Heart left ventricle (tissue), 16 donors: ENCODE measurements at places on chromosomes 2 and 18. TPM values are rescaled to one million over a fixed set of nuclear protein-coding genes. Genes with fewer than 3 reads are reported as not detected.

- H3K4me1 ChIP-seq = peaks cover 12% of the 10 kb centered on the region
- no peaks in the 10 kb centered on the region for H3K27me3 ChIP-seq
- H3K27ac ChIP-seq = no peak overlapping the region
- H3K4me3 ChIP-seq = no peak overlapping the region
- DNase-seq = no peak
These were observed 4.5 kb upstream of the RBMS1 start for GRCh38 chr2:160498137-160498536.

- H3K36me3 ChIP-seq = no peaks in the 10 kb centered on the region
- no peak for DNase-seq
- no peak overlapping the region for H3K4me3 ChIP-seq
- peaks cover 9% of the 10 kb centered on the region for H3K4me1 ChIP-seq
These were observed 2.1 kb downstream of the CNTNAP5 start for GRCh38 chr2:124027182-124027581.

DNA sequence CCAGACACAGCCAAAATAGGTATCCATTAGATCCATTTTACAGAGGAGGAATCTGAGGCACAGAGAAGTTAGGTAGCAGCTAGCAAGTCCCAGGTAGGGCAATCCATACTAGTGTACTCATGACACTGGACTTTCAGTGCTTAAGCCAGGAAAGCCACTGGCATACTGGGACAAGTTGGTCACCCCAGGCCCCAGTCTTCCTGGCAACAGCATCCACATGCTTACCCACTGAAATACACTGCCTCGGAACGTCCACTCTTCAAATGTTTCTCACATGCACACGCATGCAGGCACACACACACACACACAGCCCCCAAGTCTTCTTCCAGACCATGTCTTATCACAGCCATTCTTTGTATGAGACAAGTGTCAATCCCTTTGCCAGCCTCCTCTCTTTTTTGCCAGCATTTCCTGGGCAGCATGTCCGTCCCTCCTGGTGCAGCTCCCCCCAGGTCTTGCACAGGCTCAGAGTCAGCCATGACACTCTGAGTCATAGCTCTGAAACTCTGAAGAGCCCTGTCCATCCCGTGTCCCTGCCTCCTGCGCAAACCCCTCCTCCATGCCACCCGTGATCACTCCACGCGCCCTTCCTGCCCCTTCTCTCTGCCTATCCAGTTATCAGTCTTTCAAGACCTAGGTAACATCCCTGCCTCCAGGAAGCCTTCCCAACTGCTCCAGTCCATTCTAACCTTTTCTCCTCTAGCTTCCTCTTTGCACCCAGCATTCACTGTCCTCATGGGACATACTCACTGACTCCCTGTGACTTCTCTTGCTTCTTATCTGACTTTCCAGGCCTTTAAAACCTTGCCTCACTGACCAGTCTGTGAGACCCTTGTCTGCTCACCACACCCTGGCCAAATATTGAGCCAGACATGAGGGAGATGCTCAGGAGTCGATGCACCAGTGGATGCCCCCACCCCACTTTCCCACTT lies 10.9 kb upstream of the TEX261 start:
- H3K27me3 ChIP-seq = no peaks in the 10 kb centered on the region
- no peaks in the 10 kb centered on the region for H3K36me3 ChIP-seq
- no peak overlapping the region for H3K27ac ChIP-seq
- no peaks in the 10 kb centered on the region for H3K4me1 ChIP-seq

- DNase-seq = peak; percentile 74
- H3K27ac ChIP-seq = peak overlapping the region; percentile 68
- H3K4me3 ChIP-seq = peak overlapping the region; percentile 37
- H3K36me3 ChIP-seq = peaks cover 34% of the 10 kb centered on the region
These were observed 64.9 kb downstream of the DNMT3A start for GRCh38 chr2:25276569-25277465.

DNA sequence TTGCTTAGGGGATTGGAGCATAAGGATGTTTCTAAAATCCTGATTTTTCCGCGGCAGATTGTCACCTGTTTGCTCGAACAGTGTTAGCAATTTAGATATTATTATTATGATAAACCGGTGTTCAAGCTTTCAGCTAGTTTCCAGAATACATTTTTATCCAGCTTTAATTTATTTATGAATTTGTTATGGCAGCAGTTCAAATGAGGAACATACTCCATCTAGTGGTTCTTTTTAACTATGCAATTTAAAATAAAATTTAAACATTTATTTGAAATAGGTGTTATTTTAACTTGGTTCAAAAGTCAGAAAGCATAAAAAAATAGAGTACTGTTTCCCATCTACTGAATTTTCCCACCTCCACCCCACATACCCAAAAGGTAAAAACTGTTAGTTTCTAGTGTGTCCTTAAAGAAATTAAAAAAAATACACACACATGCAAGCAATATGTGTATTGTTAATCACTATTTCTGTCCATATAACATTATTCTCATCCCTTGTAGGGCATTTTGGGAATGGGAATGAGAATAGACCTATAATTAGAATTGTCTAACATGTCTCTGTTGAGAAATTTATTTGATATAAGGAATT lies 23.2 kb downstream of the ACOXL start:
- no peaks in the 10 kb centered on the region for H3K4me1 ChIP-seq
- no peaks in the 10 kb centered on the region for H3K27me3 ChIP-seq
- no peak overlapping the region for H3K27ac ChIP-seq
- no peaks in the 10 kb centered on the region for H3K36me3 ChIP-seq
- DNase-seq = no peak
- H3K4me3 ChIP-seq = no peak overlapping the region

- no peaks in the 10 kb centered on the region for H3K36me3 ChIP-seq
- H3K27ac ChIP-seq = no peak overlapping the region
These were observed 216.7 kb upstream of the CTAGE1 start for GRCh38 chr18:22634464-22634863.

GRCh38 chr2:236686561-236686960 lies 116.9 kb downstream of the ACKR3 start:
- H3K4me3 ChIP-seq = no peak overlapping the region
- no peak overlapping the region for H3K27ac ChIP-seq
- DNase-seq = no peak
- H3K4me1 ChIP-seq = no peaks in the 10 kb centered on the region

GRCh38 chr2:27990030-27990590 lies 99.6 kb downstream of the BABAM2 start:
- no peak overlapping the region for H3K4me3 ChIP-seq
- H3K27me3 ChIP-seq = no peaks in the 10 kb centered on the region
- H3K27ac ChIP-seq = no peak overlapping the region
- peaks cover 6% of the 10 kb centered on the region for H3K4me1 ChIP-seq
- no peak for DNase-seq

- H3K4me1 ChIP-seq = no peaks in the 10 kb centered on the region
- H3K27me3 ChIP-seq = no peaks in the 10 kb centered on the region
- H3K36me3 ChIP-seq = no peaks in the 10 kb centered on the region
- H3K4me3 ChIP-seq = no peak overlapping the region
- no peak overlapping the region for H3K27ac ChIP-seq
These were observed 107.7 kb upstream of the YPEL5 start for GRCh38 chr2:30039101-30039500.

The TFCP2L1 gene
- 0.04 TPM for total RNA-seq

The ADAM23 gene
- 81.2 TPM for total RNA-seq

GRCh38 chr18:56844556-56844955 lies 193.4 kb downstream of the WDR7 start:
- no peaks in the 10 kb centered on the region for H3K27me3 ChIP-seq
- H3K4me1 ChIP-seq = no peaks in the 10 kb centered on the region
- no peak overlapping the region for H3K4me3 ChIP-seq
- no peaks in the 10 kb centered on the region for H3K36me3 ChIP-seq
- no peak overlapping the region for H3K27ac ChIP-seq

- DNase-seq = no peak
- no peak overlapping the region for H3K4me3 ChIP-seq
- H3K4me1 ChIP-seq = no peaks in the 10 kb centered on the region
- peaks cover 5% of the 10 kb centered on the region for H3K27me3 ChIP-seq
- H3K27ac ChIP-seq = no peak overlapping the region
- H3K36me3 ChIP-seq = no peaks in the 10 kb centered on the region
These were observed 11.1 kb downstream of the FZD7 start for GRCh38 chr2:202044777-202045176.

GRCh38 chr2:60140185-60140584 lies 413.3 kb downstream of the BCL11A start:
- H3K4me1 ChIP-seq = no peaks in the 10 kb centered on the region
- DNase-seq = no peak
- no peak overlapping the region for H3K27ac ChIP-seq
- no peaks in the 10 kb centered on the region for H3K27me3 ChIP-seq
- no peaks in the 10 kb centered on the region for H3K36me3 ChIP-seq

- no peaks in the 10 kb centered on the region for H3K4me1 ChIP-seq
- H3K36me3 ChIP-seq = no peaks in the 10 kb centered on the region
- H3K27ac ChIP-seq = no peak overlapping the region
- no peak for DNase-seq
- no peak overlapping the region for H3K4me3 ChIP-seq
These were observed 22.7 kb downstream of the FARP2 start for GRCh38 chr2:241378816-241379215.

The REG1B gene
- total RNA-seq = 0.34 TPM

DNA sequence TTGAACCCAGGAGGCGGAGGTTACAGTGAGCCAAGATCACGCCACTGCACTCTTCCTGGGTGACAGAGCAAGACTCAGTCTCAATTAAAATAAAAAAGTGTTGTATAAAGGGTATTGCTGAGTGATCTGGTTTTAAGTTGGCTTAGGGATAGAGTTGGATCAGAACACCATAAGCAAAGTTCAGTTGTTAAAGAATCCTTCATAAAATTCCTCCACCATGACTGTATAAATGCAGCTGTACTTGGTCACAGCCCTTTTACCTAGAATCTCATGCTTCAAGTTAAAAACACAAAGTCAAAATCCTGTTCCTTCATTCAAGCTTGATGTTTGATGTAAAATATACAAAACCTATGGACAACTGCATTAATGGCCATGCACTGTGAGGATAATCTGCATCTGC lies 33.4 kb upstream of the PNO1 start:
- no peaks in the 10 kb centered on the region for H3K4me1 ChIP-seq
- H3K4me3 ChIP-seq = no peak overlapping the region
- no peak for DNase-seq

The PID1 gene
- total RNA-seq = 7.1 TPM

The IL37 gene
- total RNA-seq = not detected

The DCDC2C gene
- total RNA-seq = not detected

DNA sequence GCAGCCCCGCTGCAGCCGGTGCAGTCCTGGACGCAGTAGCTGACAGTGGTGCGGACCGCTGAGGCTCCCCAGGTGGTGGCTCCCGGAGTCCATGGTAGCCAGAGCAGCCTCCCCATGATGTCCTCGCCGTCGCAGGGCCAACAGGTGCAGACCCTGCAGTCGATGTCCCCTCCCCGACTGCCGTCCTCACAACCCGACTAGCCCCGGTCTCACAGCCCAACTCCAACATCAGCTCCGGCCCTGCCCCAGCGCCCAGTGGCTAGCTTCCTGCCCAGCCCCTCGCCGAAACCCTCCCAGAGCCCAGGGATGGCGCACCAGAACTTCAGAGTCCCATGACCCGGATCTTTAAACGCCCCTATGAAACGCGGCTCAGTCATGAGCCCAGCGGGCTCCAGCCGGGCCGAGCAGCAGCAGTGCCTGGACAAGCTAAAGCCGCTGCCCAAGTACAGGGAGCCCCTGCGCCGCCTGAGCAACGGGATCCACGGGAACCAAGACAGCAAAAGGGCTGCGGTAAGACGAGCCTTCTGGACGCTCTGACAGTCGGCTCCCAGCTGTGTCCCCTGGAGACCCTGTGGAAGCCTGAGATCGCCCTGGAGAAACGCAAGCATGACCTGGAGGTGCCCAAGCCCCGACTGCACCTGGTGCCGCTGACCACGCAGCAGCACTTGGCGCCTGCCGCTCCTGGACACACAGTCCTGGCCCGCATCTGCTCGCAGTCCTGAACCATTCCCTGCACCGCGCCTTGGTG lies 53.8 kb upstream of the TUBA3E start:
- no peak overlapping the region for H3K27ac ChIP-seq
- peak; percentile 32 for DNase-seq
- H3K27me3 ChIP-seq = peaks cover 24% of the 10 kb centered on the region
- no peaks in the 10 kb centered on the region for H3K4me1 ChIP-seq
- no peak overlapping the region for H3K4me3 ChIP-seq

DNA sequence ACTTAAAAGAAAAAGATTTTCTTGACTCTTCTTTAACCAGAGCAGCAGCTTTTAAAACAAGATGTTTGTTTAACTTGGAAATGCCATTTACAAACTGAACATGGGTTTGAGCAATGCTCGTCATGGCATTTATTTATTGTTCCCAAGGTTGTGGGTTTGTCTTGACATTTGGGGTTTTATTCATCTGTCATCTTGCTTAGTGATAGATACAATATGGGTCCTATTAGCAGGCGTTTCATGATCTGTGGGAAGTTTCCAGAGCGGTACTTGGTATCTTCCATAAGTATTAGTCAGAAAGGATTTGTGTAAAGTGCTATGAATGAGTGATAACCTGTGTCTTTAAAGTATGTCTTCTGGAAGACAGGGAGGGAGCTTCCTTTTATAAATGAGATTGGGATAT lies 29.9 kb upstream of the MGAT5 start:
- no peaks in the 10 kb centered on the region for H3K36me3 ChIP-seq
- no peak overlapping the region for H3K27ac ChIP-seq
- H3K4me3 ChIP-seq = no peak overlapping the region
- peaks cover 18% of the 10 kb centered on the region for H3K4me1 ChIP-seq

The CFC1 gene
- total RNA-seq = not detected

- no peak for DNase-seq
- H3K4me3 ChIP-seq = no peak overlapping the region
- no peaks in the 10 kb centered on the region for H3K27me3 ChIP-seq
- H3K27ac ChIP-seq = no peak overlapping the region
These were observed 37.5 kb upstream of the SESTD1 start for GRCh38 chr2:179302149-179302548.

DNA sequence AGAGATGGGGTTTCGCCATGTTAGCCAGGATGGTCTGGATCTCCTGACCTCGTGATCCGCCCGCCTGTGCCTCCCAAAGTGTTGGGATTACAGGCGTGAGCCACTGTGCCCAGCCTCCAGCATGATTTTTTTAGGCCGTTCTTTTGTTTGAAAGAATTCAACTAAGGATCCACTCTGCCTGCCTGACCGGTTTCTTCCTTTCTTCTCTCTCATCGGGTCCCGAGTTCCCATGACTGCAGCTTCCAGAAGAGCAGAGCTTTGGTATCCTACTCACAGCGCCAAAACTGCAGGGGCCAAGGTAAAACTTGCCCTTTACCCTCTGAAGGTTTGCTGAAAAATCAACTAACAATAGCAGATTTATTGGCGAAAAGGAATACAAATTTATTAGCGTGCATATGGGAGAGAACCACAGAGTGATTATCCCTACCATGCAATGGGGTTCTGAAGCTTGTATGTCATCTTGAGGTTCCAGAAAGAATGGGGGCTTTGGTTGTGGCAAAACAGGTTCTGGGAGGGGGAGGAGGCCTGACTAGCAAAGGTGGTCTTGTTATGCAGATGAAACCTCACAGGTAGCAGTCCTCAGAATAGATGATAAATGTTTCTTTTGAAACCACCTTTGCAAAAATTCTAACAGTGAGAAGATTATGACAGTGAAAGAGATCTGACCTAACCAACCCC lies 87.0 kb upstream of the MSH6 start:
- H3K27ac ChIP-seq = no peak overlapping the region
- no peaks in the 10 kb centered on the region for H3K4me1 ChIP-seq
- DNase-seq = no peak

The CDKL4 gene
- 0.72 TPM for total RNA-seq

The LRATD1 gene
- 3.2 TPM for total RNA-seq

- H3K27ac ChIP-seq = no peak overlapping the region
- H3K4me1 ChIP-seq = no peaks in the 10 kb centered on the region
- no peak for DNase-seq
- H3K36me3 ChIP-seq = no peaks in the 10 kb centered on the region
- H3K4me3 ChIP-seq = no peak overlapping the region
These were observed 8.5 kb upstream of the RALBP1 start for GRCh38 chr18:9466846-9467245.
